ENCODE measurements at places on chromosomes 5 and 9. TPM values are rescaled to one million over a fixed set of nuclear protein-coding genes. Genes with fewer than 3 reads are reported as not detected.

The CTSV gene
- total RNA-seq: 0.76 TPM

The CAMK2A gene
- not detected for total RNA-seq

The ZFP2 gene
- total RNA-seq: 0.65 TPM

The OGN gene
- total RNA-seq: not detected

The AK1 gene
- 30.6 TPM for total RNA-seq
